ENCODE measurements at places on chromosomes 12 and 14.

- DNase-seq, result no peak
Observed at GRCh38 chr12:2877953-2878732, 1.1 kb downstream of the RHNO1 start.

DNA sequence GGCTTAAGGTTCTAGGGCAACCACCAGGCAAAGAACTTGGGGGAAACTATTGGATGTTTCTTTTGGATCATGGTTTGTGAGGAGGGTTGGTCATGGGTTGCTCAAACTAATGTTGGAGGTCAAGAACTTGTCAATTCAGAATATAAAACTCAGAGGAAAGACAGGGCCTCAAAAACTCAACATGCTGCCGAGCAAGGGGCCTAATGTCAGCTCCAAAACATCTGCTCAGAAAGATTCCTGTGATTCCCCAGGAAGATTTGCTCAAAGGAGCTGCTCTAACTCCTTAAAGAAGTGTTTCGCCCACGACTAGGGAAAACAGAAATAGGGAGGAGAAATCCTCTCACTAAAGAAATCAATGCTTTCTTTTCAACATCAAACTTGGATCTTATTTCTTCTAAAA lies 3.7 kb upstream of the IGF1 start:
- no peak for DNase-seq

DNA sequence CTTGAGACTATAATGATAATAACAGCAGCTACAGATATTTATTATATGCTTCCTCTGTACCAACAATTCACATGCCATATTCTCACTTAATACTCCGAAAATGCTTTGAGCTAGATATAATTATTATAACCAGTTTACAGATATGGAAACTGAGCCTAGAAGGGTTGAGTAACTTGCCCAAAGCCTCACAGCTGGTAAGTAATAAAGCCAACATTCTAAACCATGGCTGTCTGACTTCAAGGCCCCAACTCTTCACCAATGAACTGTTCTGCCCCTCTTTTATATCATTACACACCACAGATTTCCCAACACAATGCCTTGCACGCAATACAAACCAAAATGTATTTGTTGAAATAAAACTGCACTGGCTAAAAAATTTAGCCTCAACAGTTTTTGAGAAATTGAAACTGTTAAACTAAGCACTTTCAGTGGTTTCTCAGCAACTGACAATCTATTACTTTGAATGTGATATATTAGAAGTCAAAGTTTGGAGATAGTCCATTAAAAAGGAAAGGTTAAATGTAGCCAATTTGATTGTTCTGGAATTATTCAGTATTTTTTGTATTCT lies 222.5 kb upstream of the ARHGAP5 start:
- DNase-seq, result no peak

GRCh38 chr12:46499226-46499625 lies 126.7 kb upstream of the SLC38A2 start:
- no peak for DNase-seq

GRCh38 chr14:35045798-35046047 lies 349 bp upstream of the FAM177A1 start:
- DNase-seq, result no peak

DNA sequence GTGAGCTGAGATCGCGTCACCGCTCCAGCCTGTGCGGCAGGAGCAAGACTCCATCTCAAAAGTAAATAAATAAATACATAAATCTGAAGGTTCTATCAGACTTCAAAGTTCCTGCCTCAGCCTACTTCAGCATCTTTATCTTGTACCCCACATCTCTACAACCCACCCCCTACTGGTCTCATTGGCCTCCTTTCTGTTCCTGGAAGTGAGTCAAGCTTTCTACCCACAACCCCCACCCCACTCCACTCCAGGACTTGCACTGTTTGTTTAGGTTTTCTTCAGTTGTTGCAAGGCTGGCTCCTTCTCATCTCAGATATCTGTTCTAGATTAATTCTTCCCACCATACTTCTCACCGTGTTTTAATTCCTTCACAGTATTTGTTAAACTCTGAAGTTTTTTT lies 714 bp upstream of the PSMC6 start:
- peak; percentile 20 for DNase-seq

DNA sequence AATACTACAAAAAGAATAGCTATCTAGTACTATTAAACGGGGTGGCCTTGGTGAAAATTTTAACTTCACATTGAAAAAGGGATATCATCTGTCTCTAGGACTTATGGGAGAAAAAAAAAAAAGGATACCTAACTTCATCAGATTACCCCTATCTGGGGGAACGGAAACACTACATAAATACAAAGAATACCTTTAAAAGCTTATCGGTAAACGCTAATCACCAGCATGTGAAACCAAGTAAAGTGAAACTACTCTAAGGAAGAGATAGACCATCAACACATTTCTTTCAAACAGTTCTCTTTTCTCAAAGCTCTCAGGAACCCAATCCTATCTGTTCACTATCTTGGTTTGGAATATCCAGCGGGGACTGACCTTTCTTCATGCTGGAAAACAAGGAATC lies 3.5 kb downstream of the KICS2 start:
- DNase-seq, result no peak

GRCh38 chr14:83814896-83815295 lies 1715.0 kb upstream of the FLRT2 start:
- no peak for DNase-seq

DNA sequence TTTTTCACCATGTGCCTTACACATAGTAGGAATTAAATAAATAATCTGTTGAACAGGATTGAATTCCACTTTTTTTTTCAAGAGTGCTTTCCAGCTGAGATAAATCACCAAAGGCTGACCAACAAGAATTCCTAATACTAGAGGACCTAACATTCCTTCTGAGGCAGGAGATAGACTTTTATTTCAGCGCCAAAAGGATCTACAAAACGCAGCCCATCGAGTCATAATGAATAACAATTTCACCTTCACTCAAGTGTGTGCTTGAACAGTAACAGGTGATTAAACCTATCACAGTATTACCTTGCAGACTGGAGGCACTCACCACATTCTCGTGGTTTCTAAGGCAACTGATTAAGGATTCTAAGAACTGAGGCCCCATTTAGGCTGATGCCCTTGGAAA lies 224.3 kb upstream of the ATP2B1 start:
- no peak for DNase-seq

- DNase-seq, result peak; percentile 19
Observed at GRCh38 chr12:127293507-127294310, 973.3 kb upstream of the TMEM132C start.

- no peak for DNase-seq
Observed at GRCh38 chr12:104551313-104551931, 94.7 kb downstream of the CHST11 start.

DNA sequence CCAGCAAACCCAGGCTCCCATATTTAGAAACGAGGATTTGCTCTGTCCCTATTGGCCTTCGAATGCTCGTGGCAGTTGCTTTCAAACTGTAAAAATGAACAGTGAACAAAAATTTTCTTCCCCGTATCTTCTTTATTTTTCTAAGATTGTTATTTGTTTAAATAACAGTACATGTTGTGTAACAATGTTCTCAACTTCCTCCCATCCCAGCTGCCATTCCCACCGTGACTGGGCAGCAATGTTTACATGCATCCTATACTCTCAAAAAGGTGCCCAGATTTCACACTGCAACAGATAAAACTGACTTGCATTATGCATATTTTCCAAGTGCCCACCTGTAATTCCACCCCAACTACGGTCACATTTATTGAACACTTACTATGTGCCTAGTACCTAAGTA lies 12.8 kb downstream of the VCPKMT start:
- DNase-seq, result no peak

GRCh38 chr12:97568336-97569180 lies 106.0 kb downstream of the RMST start:
- DNase-seq, result no peak

DNA sequence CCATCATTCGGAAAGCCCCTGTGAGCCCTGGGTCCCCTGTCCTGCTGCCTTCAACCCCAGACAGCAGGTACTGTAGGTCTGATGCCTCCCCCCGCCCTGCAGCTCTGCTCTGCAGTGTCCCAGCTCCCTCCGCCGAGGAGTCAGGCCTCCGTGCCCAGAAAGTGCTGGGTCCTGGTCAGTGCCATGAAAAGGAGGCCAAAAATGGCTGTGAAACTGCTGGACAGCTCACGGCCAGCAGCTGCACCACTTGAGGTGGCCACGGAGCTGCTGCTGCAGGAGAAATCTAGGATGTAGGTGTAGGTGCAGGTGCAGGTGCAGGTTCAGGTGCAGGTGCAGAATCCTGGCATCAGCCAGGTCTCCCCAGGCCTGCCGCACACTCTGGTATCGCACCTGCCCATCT lies 196.1 kb downstream of the SLC15A4 start:
- no peak for DNase-seq

DNA sequence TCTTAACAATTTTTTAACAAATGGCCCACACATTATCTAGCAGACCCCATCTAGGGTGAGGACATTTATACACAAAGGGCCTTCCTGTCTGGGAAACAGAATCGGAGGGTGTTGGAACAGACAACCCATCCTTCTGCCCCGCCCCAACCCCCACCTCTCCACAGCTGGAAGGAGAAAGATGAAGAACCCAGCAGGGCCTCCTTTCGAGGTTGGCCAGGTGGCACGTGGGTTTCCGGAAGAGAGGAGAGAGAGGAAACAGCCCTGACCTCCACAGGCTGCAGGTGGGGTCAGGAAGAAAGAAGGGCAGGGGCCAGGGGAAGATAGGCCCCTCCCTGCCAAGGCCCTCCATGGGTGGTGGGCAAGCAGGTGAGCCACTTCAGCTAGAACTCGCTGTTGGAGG lies 57.2 kb downstream of the LRRC74A start:
- DNase-seq, result no peak

DNA sequence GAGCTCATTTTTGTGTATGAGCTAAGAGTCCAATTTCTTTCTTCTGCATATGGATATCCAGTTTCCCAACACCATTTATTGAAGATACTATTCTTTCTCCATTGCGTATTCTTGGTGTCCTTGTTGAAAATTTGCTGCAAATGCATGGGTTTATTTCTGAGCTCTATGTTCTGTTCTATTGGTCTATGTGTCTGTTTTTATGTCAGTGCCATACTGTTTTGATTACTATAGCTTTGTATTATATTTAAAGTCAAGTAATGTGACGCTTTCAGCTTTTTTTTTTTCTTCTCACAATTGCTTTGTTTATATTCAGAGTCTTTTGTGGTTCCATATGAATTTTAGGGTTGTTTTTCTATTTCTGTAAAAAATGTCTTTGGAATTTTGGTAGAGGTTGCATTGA lies 247.1 kb upstream of the TBX3 start:
- no peak for DNase-seq
